ENCODE measurements at places on chromosomes 6 and 20. TPM values are rescaled to one million over a fixed set of nuclear protein-coding genes. Genes with fewer than 3 reads are reported as not detected.

DNA sequence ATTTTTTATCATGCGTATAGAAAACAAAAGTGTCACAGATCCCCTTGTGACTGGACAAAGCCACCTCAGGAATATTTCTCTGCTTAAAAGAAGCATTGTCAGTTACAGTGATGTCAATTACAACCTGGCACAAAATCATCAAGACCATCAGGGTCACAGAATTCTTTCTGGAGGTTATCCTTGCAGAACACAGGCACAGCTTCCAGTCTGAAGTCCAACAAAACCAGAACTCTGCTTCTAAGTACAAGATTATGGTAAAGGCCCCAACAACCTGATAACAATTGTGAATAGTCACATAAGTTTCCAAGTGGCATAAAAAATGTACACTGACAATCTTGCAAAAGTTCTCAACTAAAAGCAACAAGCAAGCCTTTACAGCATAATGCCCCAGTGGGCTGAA lies 21.0 kb downstream of the PLAGL2 start:
- no peak for DNase-seq

GRCh38 chr6:149454346-149454848 lies 30.4 kb downstream of the ZC3H12D start:
- DNase-seq, result peak; percentile 40

The ALDH5A1 gene
- 2.3 TPM for total RNA-seq

GRCh38 chr6:36702656-36703055 lies 5.0 kb downstream of the RAB44 start:
- no peak for DNase-seq

DNA sequence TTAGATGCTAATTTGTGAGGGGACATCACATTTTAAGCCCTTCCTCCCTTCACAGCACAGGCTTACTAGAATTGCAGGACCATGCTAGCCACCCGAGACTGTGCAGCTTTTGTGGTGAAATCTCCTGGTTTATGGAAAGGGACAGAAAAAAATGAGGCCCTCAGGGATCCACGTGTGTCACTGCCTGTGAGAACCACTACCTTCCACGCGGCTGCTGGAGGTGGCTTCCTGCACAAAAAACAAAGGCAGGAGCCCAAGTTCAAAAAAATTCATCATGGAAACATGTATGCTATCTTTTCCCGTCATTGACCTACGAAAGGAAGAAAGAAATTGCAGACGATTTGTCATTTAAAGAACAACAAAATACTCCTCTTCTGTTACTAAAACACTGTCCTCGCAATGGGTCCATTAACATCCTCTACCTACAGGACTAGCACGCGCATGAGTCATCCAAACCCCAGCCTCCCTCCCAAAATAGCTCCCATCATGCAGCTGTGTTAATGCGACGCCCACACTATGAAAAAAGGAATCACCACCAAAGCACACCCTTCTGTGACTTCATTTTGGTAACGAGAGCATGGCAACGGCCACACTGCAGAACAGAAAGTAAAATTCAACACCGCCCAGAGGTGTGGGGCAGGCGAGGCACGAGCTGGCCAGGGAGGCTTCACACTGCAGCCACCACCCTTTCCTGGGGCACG lies 45.7 kb downstream of the RAMACL start:
- DNase-seq, result no peak

- peak; percentile 76 for DNase-seq
These were observed 7.7 kb downstream of the NTSR1 start for GRCh38 chr20:62716198-62716940.

DNA sequence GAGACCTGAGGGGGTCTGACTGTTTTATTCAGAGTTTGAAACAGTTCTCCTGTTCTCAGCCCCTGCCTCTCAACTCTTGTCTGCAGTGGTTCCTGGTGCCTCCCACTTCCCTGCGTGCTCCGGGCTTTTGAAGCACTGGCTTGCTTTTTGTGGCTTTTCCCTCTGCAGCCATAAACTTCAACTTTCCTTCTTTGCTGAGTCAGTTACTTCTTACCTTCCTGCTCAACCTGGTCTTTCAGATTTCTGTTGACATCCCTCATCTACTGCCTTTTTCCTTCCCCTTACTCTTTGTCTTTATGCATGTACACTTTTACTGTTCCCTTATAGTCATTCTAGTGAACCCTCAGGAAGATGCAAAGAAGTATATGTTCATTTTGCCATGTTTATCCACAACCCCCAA lies 57.4 kb downstream of the ASXL1 start:
- DNase-seq, result no peak

- DNase-seq, result no peak
These were observed 19.0 kb downstream of the TUBB2A start for GRCh38 chr6:3138341-3138740.

The PRL gene
- total RNA-seq, result not detected

DNA sequence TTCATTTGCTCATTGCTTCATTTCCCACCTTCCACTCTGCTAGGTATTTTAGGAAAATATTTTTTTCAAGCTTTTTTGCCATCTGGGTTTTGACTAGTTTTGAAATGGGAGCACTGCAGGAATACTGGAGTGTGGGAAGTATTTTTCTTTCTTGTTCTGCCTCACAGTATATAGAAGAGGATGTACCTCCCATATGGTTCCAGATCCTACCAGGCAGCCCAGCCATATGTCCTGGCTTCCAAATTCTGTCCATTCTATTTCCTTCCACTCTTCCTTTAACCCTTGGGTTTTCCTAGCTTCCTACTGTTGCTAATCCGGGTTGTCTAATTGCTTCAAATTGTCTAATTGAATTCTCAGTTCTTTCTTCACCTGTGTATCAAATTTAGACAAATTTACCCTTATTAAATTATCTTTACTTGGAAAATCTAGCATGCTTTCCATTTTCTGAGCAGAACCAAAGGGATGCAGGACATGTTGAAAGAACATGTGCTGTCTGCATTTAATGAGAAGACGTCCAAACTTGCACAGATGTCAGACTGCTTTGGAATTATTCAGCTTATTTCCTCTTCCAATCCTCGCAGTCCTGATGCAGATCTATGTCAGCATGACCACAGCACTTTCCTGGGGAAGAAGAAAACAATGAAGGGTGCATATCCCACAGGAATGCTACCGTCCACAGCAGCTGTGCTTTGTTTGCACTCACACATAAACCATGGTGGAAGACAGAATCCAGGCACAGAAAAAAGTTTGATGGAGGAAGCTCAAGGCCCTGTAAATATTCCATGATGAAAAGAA lies 1273.9 kb upstream of the MAP3K7 start:
- DNase-seq, result no peak

DNA sequence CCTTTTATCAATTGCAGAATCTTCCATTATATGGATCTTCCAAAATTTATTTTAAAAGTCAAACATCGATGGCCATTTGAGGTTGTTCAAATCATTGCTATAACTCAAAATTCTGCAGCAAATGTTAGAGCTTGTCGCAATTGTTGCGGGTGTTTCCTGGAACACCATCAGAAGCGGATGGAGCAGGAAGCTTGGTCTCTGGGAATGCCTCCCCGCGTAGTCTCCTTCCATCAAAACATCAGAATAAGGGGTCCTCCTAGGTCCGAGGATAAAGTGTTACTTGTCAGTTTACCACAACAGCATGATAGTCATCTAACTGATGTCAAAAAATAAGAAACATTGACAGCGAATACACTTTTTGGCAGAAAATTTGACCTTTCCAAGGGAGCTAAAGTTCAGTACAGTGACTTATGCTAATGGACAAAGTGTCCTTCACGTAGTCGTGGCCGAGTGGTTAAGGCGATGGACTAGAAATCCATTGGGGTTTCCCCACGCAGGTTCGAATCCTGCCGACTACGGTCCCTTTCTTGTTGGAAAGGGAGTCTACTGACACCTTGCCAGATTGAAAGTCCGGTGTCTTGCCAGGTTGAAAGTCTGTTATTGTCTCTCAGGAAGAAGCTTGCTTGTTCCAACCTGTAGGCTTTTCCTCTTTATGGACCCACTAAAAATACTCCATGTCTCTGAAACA lies 59.0 kb upstream of the ZNF184 start:
- no peak for DNase-seq

DNA sequence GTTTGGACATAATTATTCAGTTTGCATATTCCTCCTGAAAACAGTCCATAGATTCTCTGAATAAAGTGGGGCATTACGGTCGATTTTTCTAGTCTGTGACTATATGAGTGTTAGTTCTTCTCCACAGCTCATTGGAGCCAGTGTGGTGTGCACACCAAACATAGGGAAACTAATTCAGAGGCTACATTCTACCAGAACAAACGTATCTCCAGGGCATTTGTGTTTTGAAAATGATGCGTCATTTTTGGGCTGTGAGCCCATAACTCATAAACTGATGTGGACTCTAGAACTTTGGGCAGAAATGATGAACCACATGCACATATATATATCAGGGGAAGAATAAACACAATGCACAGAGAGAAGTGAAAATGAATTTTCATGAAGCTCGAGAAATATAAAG lies 41.8 kb downstream of the C6orf58 start:
- DNase-seq, result no peak

DNA sequence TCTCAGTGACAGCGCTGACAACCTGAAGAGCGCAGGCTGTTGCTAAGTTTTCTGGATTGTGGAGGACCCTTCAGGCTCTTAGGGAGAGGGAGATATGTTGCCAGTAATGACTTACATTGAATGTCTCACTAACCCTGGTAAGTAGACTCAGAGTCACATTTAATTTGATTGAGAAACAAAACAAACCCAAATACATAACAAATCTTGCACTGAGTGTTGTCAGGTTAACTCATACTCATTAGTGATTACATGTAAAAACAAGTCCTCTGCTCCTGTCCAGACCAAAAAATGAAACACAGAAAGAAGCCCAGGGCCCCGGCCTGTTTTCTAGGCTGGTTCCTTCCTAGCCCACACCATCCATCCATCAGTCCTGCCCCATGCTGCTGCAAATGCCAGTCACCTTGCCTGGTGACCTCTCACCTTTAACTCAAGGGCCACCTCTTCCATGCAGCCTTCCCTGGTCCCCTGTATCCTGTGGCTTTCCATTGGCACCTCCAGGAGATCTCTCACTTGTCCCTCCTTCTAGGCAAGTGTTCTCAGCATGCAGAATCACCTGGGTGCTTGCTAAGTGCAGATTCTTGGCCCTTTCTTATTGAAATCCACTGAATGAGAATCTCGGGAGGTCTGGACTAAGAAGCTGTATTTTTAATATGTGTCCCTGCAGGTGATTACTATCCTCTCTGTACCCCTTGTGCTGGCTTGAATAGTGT lies 34.7 kb upstream of the ERVFRD-1 start:
- no peak for DNase-seq

DNA sequence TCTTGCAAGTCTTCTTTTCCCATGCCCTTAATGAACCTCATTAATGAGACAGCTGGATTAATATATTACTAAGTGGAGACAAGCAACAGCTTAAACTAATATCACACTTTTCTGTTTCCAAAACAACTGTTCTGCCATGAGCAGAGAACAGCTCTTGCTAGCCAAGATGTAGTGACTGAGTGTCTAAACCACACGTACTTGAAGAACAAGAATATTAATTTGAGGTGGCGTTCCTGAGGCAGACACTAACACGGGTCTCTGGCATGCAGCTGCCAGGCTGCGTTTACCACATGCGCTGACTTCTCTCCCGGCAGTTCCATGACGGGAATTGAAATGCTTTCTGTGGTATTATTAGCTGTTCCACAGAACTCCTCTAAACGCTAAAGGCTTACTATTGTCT lies 80.6 kb downstream of the FNDC1 start:
- no peak for DNase-seq

The LAMA5 gene
- total RNA-seq, result 336 TPM

- DNase-seq, result peak; percentile 93
These were observed 7.9 kb upstream of the WFDC10A start for GRCh38 chr20:45621593-45621992.

The COX4I2 gene
- not detected for total RNA-seq

- DNase-seq, result no peak
These were observed 49.6 kb upstream of the SNAP91 start for GRCh38 chr6:83758533-83758932.

The POPDC3 gene
- not detected for total RNA-seq

GRCh38 chr6:83711958-83712357 lies 3.1 kb upstream of the SNAP91 start:
- DNase-seq, result no peak

The AVP gene
- not detected for total RNA-seq

DNA sequence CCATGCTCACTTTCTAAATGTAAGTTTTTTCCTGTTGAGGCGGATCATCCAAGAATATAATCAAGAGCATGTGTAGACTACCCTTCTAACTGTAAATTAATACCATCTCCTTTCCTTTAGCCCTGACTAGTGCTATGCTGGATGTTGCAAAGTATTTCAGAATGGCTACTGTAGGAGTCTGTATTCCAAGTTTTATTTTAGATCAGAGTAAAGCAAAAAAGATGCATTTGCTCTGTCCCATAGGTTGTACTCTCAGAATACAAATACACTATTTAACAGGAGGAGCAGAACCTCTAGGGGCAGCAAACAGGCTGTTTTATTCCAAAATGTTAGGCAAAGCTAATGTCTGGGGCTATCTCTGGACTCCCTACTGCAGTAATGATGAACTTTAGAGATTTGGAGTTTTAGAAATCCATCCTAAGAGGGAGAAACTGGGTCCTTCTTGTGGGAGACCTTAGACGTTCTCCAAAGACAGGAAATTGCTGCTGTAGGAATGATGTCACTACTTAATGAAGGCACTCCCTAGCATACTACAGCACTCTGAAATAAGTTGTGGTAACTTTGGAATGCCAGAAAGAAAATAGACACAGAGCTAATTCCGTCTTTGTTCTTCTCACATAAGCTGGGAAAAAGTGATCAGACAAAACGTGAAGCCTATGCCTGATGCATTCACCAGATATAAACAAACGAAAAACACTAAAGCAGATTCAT lies 392.4 kb upstream of the HS3ST5 start:
- no peak for DNase-seq

- no peak for DNase-seq
These were observed 45.2 kb downstream of the PLAGL2 start for GRCh38 chr20:32162351-32162750.

GRCh38 chr6:2971420-2972218 lies at the start of gene SERPINB6:
SERPINB6 (minus strand) TSS chr6:2971567; CDS start chr6:2959332, 12,235 bp downstream.
- peak; percentile 57 for DNase-seq

DNA sequence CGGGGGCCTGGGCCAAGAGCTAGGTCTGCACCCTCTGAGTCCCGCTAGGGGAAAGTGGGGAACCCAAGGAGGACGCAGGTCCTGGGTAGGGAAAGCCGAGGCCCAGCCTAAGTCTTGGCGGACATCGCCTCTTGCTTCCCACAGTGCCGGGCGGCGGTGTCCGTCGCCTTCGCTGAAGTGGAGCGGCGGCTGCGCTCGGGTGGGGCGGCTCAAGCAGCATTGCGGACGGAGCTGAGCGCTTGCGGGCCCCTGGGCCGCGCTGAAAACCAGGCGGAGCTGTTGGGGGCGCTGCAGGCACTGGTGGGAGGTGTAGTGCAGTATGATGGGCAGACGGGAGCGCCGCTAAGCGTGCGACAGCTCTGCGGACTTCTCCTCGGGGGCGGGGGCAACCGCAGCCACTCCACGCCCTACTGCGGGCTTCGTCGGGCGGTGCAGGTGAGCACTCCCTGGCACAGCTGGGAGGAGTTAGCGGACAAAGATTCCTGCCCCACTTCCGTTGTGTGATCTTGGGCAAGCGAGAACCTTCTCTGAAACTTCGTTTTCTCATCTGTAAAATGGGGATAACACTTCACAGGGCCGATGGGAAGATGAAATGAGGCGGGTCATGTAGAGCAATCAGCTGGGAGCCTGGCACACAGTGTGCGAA lies 4.2 kb downstream of the PRSS16 start:
- peak; percentile 83 for DNase-seq

Measured in HT-29 (cell line).